ENCODE measurements at places on chromosomes 13 and 19.
A peak's percentile ranks its signal among the peaks of the same experiment; 100 is the strongest.

GRCh38 chr19:10708291-10708690 is 7.1 kb downstream of the QTRT1 start:
- DNase-seq: no peak

DNA sequence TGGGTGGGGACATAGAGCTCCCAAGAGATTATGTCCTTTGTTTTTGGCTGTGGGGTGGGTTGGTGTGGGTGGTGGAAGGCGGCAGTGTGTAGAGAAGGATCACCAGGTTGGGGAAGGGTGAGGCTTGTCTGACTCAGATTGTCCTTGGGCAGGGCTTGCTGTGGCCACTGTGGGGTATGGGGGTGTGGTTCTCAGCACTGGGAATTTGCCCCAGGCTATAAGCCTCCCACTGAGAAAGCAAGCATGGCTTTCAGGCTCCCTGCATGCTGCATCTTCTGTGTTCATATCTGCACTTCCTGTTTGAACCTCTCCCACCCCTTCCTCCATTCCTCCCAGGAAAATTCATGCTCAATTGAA is 34.9 kb downstream of the DNAJC15 start:
- DNase-seq: no peak

GRCh38 chr13:45063261-45063860 is 56.9 kb upstream of the GTF2F2 start:
- no peak for DNase-seq

- DNase-seq: no peak
Observed at GRCh38 chr13:64510747-64511146, 2719.4 kb downstream of the PCDH9 start.

DNA sequence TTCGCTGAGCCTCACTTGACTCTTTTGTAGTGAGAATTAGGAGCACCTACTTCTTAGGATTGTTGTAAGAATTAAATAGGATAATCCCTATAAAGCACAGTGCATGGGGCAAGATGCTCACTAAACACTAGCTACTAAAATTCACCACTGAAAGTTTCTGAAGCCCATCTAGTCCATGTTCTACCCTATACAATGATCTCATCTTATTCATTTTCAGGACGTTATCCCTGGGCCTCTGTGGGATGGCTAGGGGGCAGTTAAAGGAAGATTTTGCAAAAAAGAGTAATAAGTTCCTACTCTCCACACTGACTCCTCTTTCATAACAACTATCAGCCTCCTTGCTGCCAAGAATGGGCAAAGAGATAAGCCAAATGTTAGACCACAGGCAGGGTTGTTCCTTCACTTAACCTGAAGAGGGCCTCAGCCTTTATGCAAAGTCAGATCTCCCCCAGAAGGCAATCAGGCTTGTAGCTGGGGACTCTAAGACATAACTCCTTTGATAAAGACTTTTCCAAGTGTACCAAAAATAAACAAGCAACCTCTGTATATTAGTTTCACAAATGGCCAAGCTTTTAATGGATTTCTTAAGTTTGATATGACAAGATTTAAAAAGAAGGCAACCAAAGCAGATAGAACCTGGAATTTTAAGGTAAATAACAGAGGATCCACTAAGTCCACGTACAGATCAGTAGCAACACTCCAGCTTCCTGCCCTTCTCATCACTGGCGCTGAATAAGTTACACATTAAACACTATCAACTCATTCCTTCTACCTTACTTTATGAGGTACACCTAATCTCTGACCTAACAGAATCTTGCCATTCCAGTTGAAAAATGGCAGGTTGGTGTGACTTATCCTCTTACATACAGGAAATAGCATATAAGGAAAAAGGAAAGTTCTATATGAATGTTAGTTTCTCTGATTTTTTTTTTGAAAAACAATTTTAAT is 44.4 kb downstream of the ELF1 start:
- DNase-seq: peak; percentile 40

DNA sequence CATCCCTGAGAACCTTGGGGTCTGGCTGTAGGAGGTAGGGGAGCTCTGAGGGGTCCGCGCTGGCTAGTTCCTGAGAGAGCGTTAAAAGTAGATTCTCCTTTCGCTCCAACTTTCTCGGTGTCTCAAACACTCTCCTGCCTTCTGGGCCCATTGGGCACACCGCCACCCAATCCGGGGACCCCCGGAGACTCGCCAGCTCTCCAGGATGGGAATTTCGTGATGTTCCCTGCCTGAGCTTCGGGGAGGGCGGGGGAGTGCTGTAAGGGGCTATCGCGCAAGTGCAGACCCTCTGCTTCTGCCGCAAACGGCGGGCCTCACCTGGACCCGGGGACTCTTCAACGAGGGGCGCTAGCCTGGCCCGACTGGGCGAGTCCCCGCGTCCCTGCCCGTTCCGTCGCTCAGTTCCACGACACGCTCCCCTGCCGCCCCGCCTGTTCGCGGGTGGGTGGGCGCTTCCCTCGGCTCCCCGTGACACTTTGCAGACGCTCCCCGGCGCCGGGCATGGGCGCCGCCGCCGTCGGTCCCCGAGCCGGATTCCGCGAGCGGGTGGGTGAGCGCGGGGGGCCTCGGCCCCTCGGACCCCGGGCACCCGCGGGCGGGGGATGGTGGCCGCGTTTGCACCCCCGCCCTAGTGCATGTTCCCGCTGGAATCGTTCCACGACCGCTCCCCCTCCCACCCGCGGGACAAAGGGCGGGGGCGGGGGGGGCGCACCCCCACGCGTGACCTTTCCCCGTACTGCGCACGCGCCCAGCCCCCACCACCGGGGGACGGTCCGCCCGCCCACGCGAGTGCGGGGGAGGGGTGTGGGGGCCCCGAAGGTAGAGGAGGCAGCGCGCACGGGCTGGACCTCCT is at the start of gene CCDC106:
TSS of gene CCDC106 (plus strand) at position 481 of the 853 bp plus-strand sequence. CDS start 835 bp downstream, outside the sequence.
- DNase-seq: peak; percentile 82

- DNase-seq: no peak
Observed at GRCh38 chr13:110652231-110652730, 36.9 kb downstream of the NAXD start.

DNA sequence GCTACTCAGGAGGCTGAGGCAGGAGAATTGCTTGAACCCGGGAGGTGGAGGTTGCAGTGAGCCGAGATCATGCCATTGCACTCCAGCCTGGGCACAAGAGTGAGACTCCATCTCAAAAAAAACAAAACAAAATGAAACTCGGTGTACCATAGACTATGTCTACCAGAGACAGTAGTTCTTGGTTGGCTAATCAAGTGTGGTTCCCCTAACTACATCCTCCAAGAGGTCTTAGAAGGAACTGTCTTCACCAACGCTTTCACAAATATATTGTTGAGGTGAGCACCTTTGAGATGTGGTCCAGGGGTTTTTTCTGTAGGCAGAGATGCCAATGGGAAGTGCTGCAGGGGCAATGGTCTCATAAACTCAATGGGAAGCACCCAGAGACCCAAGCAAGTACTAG is 48.0 kb downstream of the RFC3 start:
- DNase-seq: no peak

DNA sequence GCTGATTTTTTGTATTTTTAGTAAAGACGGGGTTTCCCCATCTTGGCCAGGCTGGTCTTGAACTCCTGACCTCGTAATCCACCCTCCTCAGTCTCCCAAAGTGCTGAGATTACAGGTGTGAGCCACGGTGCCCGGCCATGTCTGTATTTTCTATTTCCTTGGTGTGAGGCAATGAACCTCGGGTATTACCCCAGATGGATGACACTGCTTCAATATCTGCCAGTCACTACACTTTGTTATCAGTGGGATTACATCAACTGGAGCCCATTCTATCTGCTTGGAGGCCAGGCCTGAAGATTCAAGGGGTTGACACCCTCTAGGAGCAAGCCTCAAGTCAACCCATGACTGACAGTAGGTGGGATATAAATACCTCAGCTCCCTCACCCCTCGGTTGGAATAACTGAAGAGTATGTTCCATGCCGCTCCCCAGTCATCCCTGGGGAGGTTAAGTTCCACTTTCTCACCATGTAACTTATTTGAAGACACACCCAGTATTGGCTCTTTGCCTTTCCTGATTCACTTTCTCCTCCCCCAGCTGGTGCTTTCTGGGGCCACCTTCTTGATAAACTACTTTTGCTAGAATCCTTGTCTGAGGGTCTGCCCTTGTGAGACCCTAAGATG is 992 bp upstream of the ADGRE1 start:
- no peak for DNase-seq

DNA sequence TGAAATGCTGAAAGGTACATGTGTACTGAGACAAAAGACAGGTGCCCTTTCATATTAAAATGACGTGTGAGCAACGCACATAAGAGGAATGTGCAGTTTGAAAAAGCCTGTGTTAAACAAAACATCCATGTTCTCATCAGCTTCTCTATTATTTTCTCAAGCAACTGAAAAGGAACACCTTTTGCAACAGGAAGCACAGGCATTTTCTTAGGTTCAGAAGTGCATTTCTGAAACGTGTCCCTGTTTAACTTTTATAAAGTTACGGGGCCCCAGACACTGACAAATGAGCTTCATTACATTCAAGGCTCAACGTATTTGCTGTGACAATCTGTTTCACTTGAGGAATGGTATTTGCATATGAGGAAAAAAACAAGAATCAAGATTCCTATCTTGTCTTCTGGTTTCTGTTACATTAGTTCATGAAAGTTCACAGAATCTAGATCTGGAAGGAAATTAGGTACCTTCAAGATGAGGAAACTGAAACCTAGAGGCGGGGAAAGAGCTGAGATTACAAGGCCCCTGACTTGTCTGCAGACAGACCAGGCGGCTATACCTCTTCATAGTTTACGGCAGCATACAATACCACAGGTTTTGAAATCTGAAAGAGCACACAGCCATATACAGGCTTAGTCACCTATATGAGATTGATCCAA is 431.7 kb downstream of the KLF12 start:
- DNase-seq: no peak

- DNase-seq: peak; percentile 67
Observed at GRCh38 chr19:51903192-51903591, 1.6 kb downstream of the ZNF649 start.

GRCh38 chr19:7942981-7943443 is 454 bp downstream of the TIMM44 start:
- no peak for DNase-seq

DNA sequence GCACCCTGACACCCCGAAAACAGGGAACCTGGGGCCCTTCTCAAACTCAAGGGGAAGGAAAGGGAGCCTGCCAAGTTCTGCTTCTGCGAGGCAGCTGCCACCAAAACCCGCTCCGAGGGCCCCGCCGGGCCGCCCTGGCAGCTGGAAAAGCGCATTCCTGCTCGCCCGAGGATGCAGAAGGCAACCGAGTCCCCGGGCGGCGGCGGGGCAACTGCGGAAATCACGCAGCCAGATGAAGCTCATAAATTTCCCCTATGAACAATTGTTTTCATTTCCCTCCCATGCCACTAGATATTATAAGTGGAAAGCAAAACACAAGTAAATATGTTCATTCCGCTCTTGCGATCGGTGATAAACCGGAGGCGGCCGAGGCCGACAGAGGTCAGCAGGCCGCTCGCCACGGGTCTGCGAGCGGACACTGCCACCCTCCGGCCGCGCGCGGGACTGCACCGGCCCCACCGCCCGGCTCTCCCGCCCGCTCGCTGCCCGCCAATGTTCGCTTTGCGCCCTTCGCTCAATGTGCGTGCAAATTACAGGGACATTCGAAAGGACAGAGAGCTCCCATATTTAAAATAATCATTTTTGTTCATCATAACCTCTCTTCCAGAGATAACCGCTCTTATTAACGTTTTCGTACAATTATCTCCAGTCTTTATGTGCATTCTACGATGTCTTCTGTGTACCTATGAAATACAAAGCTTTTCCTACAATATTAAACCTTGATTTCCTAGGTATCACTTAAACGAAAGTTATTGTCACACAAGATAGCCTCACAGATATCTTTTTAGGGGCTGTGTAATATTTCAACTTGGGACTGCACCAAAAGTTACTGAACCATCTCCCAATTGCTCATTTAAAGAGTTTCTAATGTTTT is 120.8 kb upstream of the ZNF507 start:
- peak; percentile 50 for DNase-seq

DNA sequence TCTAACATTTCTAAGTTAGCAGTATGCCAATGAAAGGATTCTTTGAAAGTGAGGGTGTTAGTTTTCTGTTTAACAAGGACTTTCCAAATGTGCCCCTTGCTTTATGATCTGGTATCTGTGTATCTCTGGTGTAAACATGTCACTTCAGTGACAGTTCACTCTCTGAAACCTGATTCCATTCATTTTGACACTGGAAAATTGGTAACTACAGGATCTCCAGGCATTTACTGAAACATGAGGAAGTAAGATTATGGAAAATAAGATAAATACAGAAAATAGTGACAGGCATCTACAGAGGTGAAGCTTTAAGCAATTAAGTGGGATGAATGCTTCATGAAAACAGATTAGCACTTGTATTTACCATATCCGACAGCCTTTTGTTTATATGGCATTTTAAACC is 101.6 kb upstream of the MYO16 start:
- DNase-seq: no peak

DNA sequence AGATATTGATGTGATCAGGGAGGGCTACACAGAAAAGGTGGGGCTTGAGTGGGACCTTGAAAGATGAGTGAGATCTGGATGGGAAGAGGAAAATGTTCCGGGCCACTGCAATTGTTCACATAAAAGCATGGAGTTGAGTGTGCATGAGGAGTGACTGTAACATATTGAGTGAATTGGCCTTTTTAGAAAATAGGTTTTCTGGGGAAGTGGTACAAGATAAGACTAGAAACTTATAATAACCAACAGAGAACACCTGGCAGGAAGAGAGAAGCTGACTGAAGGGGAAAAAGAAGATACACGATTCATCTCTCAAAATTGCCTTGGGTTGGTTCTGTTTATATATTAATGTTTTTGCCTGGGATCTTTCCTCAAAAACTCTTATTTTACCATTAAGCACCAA is 32.2 kb downstream of the SLC10A2 start:
- DNase-seq: no peak

GRCh38 chr19:47863514-47863936 is 4.5 kb downstream of the TPRX2 start:
- DNase-seq: peak; percentile 86

- peak; percentile 82 for DNase-seq
Observed at GRCh38 chr19:45439569-45440258, 16.0 kb upstream of the ERCC1 start.

DNA sequence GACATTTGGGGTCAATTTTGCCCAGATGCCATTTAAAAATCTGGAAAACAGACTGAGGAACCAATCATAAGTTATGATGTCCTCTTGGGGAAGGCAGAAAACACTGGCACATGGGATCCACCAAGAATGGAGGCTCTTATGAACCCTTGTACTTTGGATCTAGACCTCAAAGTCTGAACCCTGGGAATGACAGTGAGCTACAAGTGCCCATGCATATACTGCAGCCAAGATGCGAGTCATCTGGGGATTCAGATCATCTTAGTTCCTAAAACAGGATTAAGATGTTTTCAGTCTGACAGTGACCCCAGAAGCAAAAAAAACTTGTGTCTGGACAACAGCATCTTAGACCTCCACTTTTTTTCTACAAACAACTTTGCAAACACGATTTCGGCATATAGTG is 100.2 kb upstream of the SIAH3 start:
- DNase-seq: no peak

GRCh38 chr13:33207615-33207961 is 78.0 kb downstream of the STARD13 start:
- no peak for DNase-seq

GRCh38 chr13:102236830-102237229 is 165.0 kb downstream of the FGF14 start:
- no peak for DNase-seq
